Fibroblast of skin of right quadriceps (primary cell): ENCODE measurements at places on chromosomes 4 and X.
A peak's percentile ranks its signal among the peaks of the same experiment; 100 is the strongest.

DNA sequence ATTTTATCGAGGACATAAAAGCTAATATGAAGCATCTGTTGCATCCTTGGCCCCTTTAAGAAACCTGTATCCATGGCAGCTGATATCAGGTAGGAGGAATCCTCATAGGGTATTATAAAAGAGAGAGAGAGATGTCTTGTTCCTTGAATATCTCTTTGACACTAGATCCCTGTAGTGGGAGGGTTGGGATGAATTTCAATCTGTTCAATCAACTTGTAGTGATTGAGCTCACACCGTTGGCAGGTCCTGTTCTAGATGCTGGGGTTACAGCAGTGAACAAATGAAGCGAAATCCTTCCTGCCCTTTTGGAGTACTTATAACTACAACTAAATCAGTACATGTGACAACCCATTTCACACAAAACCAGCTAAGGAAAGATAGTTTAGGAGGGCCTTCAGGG lies 35.3 kb upstream of the GATB start:
- no peak for DNase-seq

GRCh38 chr4:22900876-22901275 lies 208.1 kb downstream of the GBA3 start:
- DNase-seq: no peak

DNA sequence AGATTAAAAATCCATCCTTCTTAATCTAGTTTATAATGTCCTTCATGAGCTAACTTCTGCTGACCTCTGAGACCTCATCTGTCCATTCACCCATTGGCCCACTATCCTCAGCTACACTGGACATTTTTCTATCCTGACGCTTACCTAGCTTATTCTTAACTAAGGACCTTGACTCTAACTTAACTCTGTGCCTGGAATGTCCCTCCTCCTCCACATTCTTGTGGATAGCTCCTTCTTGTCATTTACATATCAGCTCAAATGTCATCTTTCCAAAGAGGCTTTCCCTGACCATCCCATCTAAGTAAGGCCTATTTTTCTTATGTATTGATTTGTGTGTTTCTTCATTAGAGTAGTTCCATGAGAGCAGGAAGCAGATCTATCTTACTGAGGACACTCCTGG lies 54.7 kb downstream of the ATXN3L start:
- no peak for DNase-seq

DNA sequence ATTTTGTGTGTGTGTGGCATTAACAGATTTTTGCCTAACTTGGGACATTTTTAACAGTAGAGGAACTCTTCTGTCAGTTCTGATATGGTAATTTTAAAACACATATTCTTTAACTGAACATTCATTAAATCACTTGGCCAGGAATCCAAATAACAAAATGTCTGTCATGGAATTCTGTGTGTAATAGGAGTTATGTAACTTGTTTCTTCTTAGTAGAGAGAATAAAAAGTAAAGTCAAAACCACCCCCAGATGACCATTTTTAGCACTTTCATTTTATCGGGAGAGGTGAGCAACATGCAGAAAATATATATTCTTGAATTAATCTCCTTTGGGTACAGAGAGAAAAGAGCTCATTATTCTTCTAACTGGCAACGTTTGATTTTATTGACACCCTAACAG lies 1740.3 kb downstream of the STIM2 start:
- no peak for DNase-seq

- DNase-seq: no peak
Measured at GRCh38 chr4:61427818-61428495, 227.8 kb downstream of the ADGRL3 start.

DNA sequence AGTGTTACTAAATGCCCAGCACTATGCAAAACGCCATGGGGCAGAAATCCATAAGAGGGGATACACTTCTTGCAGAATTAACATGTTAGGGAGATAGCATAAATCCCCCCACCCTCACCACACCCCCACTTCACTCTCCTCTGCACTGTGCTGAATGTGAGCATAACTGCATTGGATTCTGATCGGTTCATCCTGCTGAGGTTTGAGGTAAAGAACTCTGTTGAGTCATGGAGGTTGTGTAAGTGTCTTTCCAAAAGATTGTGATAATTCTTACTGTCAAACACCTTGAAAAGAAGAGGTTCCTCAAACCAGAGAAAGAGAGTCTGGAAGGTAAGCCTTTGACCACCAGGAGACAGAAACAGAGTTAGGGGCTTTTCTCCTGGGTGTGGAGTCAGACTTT lies 43.6 kb downstream of the RBM47 start:
- peak; percentile 21 for DNase-seq

- no peak for DNase-seq
Measured at GRCh38 chr4:152104901-152105357, 344.1 kb upstream of the GATB start.

DNA sequence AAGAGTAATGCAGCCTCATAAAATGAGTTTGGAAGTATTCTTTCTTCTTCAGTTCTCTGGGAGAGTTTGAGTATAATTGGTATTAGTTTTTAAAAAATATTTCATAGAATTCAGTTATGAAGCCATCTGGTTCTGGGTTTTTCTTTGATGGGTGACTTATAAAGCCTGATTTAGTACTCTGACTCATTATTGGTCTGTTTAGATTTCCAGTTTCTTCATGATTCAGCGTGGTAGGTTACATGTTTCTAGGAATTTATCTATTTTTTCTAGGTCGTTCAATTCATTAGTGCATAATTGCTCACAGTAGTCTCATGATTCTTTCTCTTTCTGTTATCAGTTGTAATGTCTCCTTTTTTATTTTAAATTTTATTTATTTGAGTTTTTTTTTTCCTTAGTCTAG lies 111.2 kb downstream of the CEP44 start:
- peak; percentile 62 for DNase-seq

GRCh38 chrX:96692890-96693289 lies 8.2 kb downstream of the DIAPH2 start:
- DNase-seq: no peak

DNA sequence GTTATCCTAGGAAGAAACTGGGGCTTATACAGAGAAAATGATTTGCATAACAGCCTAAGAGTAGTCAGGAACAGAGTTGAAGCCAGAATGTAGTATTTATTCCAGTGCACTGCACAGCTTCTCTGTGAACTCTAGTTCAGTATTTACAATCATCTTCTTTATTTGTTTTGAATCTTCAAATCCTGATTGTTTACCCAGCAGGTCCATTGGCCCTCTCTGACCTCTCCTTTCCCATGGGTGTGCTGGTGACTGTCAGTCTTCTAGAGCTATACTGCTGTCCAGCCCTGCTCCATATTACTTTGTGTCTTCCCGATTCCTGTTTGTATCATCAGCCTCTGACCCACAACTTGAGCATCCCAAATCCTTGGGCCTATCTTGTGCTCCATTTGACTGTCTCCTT lies 301.9 kb upstream of the HS3ST1 start:
- no peak for DNase-seq
